CD8-positive, alpha-beta memory T cell (primary cell): ENCODE measurements at places on chromosomes 3 and 15.

- DNase-seq = no peak
Observed at GRCh38 chr3:101531473-101532086, 18.6 kb upstream of the SENP7 start.

- no peak for DNase-seq
Observed at GRCh38 chr3:163315786-163316185, 1762.5 kb downstream of the SI start.

DNA sequence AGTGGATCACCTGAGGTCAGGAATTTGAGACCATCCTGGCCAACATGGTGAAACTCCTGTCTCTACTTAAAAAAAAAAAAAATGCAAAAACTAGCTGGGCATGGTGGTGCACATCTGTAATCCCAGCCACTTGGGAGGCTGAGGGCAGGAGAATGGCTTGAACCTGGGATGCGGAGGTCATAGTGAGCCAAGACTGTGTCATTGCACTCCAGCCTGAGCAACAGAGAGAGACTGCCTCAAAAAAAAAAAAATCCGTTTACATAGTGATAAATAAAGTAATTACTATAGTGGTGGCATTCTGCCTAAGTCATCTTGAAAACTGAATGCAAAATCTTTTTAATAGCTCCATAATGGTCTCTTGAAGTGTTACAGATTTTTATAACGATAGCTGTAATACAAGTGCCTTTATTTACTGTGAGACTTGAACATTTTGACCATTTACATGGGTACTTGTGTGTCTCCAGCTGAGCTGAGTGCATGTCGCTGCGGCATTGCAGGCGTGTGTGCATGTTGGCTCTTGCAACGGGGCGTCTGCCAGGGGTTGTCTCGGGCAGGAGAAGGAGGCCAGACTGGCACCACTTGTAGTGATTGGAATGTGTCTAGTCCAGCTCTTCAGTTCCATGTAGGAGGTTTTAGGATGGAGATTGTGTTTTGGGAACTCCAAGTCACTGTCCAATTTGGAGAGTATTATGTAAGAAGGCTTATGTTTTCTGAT, 111.9 kb downstream of the IGF1R start:
- no peak for DNase-seq

DNA sequence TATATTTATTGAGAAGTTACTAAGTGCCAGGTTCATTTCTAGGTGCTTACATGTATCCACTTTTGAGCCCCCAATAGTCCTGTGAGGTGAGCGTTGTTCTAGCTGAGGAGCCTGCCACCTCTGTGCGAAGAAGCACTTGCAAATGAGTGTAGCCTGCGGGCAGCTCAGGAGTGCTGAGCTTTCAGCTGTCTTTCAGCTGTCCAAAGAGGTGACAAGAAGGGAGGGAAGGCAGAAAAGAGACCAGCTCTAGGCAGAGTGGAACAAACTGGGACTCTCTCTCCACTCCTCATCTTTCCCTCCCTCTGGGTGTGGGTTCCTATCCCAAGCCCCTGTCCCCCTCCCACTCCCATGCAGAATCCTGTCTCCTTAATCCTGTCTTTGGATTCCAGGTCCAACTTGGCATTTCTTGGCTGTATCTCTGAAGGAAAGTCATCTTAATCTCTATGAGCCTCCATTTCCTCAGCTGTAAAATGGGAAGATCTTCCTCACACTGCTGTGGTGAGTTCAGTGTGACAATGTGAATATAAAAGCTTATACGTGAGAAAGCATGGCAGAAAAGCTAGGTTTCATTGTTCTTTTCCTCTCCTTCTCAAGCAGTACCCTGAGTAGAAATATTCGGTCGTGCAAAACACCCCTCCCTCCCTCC, 6.7 kb upstream of the SRP14 start:
- DNase-seq = no peak

- no peak for DNase-seq
Observed at GRCh38 chr3:191523148-191523547, 62.2 kb downstream of the PYDC2 start.

DNA sequence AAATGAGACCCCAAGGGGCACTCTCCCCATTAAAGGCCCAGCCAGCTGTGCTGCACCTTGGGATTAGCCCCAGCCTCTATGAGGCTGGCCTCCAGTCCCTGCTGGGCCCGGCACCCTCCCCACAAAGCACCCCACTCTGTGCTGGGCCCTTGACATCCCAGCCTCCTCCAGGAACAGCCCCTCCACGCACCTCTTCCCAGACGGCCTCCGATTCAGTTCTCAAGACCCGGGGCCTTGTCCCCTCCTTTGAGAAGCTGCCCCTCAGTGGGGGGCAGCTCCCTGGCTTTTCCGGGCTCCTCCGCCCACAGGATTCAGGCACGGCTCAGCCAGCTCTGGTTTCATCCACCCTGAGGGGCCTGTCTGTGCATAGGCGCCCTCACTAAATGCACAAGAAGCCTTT, 144.1 kb downstream of the LRRK1 start:
- no peak for DNase-seq

DNA sequence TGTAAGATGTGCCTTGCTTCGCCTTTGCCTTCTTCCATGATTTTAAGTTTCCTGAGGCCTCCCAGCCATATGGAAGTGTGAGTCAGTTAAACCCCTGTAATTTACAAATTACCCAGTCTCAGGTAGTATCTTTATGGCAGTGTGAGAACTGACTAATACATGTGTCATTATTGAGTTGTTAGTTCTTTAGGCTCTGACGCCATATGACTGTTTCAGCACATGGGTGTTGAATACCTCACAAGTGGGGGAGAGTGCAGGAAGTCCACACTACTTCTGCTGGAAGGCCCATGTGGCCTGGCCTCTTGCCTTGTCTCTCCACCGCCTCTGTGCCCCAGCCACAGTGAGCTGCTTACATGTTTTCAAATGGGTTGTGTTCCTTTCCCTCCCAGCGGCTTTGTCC, 28.5 kb downstream of the MFSD1 start:
- no peak for DNase-seq

- DNase-seq = no peak
Observed at GRCh38 chr15:33506781-33507296, 196.1 kb downstream of the RYR3 start.

DNA sequence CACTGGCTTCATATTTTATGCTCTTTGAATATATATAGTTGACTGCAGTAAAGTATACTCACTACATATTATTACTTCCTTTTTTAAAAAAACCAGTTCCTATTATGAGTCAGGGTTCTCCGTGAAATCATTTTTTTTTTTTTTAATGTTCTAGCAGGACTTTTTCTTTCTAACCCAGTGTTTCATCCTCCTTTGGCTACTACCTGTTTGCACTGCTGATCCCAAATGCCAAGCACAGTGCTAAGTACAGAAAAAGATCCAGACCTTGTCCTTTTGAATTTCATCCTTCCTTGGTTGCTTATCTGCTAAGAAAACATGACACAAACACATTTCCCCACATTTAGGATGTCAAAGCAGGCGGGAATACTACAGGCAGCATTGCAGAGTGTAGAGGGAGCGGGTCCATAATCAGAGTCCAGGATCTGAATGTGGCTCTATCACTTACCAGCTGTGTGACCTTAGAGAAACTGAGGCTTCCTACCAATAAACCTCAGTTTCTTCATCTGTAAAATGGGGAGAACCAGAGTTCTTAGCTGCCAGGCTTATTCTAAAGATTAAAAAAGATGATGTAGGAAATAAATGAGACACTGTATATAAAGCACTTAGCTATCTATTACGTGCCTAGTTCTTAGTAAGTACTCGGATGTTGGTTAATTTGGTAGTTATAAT, 37.2 kb upstream of the ANPEP start:
- no peak for DNase-seq

DNA sequence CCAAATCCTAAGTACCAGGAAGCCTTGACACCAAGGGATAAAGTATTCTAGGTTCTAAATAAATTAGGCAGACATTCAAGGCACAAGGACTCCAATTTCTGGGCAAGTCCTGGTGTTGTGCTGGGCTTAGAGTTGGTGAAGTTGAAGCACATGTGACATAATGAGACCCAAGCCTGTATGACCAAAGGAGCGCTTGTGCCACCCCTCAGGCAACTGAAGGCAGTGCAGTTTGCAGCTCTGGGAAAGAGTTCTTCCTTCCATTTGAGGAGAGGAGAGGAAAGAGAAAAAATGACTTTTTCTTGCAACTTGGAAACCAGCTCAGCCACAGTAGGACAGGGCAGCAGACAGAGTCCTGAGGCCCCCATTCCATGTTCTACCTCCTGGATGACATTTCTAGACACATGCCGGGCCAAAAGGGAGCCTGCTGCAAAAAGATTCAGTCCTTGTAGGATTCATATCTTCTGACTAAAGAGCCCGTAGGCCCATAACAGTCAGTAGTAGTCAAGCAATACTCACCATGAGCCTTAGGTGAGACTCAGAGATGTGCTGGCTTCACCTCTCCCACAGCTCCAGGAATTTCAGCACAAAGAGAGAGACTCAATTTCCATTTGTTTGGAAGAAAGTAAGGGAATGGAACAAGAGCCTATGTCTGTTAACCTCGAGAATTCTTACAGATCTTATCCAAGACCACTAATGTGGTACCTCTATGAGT, 588.8 kb upstream of the BCHE start:
- no peak for DNase-seq

GRCh38 chr3:52490939-52491526, 4.1 kb upstream of the STAB1 start:
- DNase-seq = no peak

DNA sequence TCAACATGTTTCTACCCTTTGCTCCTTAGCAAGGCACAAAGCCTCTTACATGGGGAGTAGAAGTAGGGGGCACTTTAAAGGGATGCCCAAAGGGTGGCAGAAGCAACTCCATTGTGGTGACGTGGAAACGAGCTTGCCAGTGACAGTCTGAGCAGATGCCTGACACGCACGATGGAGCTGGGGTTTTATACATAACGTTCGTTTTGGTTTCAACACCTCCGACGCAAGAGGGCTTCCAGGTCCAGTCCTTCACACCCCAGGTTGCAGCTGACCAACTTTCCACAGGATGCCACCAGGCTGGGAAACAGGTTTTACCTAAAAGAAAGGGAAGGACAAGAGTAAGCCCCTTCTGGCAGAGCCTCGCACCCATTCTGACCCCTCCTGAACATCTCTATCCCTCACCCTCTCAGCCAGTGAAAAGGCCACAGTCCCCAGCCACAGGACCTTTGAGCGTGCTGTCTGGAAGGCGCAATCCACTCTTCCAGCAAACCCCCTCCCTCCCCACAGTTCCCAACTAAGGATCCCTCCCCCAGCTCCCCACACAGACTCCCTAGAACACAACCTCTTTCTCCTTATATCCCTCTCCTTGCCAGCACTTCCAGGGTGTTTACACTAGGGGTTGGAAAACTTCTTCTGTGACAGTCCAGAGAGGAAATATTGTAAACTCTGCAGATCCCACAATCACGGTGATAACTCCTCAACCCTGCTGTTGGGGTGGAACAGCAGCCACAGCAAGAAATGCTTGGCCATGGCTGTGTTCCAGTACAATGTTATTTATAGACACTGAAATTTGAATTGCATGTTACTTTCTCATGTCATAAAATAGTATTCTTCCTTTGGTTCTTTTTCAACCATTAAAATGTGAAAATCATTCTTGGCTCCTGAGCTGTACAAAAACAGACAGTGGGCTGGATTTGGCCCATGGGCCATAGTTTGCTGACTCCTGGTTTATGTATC, 36.2 kb downstream of the FAM174B start:
- DNase-seq = no peak

- no peak for DNase-seq
Observed at GRCh38 chr3:141651409-141651808, 86.7 kb upstream of the RNF7 start.

DNA sequence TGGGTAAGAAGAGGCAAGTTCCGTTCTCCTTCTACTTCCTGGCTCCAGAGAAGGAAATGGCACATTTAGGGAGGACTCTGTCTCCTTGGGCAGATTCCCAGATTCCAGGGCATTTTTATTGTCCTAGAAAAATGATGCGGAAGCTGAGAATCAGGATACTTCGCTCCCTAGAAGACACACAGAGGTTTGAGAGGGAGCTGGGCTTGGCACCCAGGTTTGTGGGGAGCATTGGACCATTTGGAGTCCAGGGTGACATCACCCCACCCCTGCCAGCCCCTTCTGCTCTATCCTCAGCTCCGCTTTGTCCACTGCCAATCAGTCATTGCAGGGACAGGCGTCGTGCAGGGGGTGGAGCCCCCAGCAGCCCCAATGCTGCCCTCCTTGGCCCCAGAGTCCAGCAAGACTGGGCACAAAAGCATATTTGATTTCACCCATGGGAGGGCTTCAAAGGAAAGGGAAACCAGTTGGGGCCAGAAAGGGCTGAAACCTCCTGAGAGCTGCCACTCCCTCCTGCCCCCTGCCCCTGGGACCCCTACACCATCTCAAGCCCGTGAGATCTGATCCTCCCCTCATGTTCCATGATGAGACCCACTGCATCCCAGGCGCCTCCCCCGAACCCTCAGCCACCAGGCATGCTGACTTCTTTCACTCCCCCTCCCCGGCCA, 129.8 kb upstream of the MEF2A start:
- DNase-seq = no peak

- DNase-seq = no peak
Observed at GRCh38 chr3:50671331-50671730, 3.4 kb upstream of the DOCK3 start.

- no peak for DNase-seq
Observed at GRCh38 chr3:64957408-64958198, 269.8 kb upstream of the ADAMTS9 start.

DNA sequence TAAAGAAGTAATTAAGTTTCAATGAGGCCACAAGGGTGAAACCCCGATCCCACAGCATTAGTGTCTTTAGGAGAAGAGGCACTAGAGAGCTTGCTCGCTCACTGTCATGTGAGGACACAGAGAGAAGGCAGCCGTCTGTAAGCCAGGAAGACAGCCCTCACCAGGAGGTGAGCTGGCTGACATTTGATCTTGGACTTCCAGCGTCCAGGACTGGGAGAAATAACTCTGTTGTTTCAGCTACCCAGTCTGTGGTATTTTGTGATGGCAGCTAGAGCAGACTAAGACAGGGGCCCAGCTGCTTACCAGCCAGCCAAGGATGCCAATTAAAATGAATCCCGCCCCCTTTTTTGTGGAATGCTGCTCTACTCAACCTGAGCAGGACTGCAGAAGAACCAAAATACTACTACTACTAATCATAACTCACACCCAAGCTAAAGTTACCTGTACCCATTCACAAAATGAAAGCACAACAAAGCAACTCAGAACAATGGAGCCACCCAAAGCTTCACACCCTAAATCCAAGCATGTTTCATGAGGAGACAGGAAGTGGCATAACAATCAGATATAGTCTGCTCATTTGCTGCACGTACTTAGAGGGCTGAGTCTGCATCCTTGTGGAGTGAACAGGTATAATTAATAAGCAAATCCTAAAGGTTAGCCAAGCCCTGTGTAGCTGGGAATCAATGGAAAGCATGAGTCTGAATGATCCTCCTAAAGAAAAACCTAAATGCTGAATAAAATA, 35.6 kb upstream of the RHCG start:
- no peak for DNase-seq

DNA sequence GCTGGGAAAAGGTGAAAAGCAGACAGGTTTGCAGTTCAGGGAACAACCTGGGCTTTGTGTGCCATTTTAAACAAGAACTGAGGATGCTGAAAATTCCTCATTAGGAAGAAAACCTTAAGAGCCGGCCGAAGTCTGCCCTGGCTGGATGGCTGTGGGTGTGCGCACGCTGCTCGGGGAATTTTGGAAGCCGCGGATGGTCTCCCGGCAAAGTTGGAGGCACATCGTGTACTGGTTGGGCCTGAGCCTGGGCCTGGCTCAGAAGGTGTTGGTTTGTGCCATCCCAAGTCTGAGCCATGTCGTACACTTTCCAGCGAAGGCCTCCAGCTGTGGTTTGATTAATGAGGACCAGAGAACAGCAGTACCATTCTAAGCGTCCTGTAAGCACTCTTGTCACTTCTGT, 188.2 kb downstream of the ATP10A start:
- no peak for DNase-seq
